ENCODE measurements at places on chromosomes 6 and 20.
A peak's percentile ranks its signal among the peaks of the same experiment; 100 is the strongest.

DNA sequence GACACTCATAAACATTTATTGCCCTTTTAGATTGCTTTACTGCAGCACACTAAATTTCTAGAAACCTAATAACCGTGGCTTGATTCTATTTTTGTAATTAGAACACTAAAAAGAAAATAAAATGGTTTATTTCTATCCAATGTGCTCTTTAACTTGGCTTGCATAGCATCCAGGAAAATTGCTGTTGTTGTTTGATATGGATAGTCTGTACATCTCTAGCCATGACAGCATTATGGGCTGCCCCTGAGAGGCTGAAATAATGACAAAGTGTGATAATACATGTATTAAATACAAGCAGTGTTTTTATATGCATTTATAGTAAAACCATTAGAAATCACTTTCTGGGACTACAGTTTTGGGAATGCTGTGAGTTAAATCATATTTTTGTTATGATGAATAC, 472.5 kb downstream of the EPM2A start:
- DNase-seq, result no peak

- no peak for DNase-seq
These were observed 57.6 kb upstream of the JAG1 start for GRCh38 chr20:10731190-10731965.

- no peak for DNase-seq
These were observed 92.4 kb downstream of the ASXL1 start for GRCh38 chr20:32450484-32451061.

DNA sequence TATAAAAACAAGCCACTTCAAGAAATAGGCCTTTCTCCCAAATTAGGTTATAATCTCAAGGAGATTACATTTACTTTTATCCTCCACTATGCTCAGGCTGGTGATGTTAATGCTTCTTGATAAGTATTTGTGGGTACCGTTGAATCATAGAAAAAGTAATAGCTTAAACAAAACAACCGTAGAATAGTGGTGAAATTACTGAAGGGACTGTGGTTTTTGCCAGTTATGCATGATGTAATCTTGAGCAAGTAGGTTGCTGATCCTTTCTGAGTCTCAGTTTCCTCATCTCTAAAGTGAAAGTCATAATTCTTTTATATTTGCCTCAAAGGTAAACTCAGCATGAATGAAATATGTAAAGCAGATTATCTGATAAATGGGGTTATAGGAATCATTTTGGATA, 187.3 kb upstream of the JAG1 start:
- DNase-seq, result no peak

DNA sequence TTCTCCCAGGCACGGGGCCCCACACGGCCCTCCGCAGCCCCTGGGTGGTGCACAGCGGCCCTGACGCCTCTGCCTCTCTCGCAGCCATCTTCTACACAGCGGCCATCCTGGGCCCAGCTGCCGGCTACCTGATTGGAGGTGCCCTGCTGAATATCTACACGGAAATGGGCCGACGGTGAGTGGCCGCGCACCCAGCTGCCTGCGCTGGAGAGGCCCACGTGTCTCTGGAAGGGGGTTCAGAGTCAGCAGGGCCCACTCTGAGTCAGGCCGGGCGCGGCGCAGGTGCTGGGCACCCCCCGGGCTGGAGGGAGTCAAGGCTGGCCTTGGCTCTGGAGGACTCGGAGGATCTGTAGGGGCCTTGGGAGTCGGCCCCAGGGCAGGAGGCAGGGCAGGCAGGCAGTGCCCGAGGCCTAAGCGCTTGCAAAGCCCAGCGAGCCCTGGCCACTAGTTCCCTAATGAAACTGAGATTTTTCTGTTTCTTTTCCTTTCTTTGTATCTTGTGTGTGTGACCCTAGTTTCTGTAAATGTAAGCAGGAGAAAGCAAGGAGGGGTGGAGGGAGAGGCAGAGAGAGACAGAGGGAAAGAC, 16.4 kb downstream of the SLCO4A1 start:
- no peak for DNase-seq

- no peak for DNase-seq
These were observed 41.7 kb downstream of the TMEM242 start for GRCh38 chr6:157281570-157281969.

DNA sequence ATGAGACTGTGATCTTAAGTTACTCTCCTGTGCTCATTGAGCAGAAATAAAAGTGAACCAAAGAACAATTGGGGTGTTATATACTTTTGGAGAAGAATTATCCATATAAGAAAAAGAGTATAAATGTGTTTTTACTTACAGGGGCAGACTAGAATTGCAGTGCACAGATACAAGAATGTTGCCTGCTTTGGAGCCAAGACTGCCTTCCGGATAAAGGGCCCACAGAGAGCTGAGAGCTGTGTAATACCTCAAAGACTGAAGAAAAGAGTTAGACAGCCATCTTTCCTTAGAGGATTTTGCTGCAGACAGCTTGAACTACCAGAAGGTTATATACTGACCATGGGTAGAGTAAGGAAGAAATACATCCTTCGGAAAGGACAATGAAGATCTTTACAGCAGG, 1235.5 kb upstream of the CITED2 start:
- DNase-seq, result no peak

DNA sequence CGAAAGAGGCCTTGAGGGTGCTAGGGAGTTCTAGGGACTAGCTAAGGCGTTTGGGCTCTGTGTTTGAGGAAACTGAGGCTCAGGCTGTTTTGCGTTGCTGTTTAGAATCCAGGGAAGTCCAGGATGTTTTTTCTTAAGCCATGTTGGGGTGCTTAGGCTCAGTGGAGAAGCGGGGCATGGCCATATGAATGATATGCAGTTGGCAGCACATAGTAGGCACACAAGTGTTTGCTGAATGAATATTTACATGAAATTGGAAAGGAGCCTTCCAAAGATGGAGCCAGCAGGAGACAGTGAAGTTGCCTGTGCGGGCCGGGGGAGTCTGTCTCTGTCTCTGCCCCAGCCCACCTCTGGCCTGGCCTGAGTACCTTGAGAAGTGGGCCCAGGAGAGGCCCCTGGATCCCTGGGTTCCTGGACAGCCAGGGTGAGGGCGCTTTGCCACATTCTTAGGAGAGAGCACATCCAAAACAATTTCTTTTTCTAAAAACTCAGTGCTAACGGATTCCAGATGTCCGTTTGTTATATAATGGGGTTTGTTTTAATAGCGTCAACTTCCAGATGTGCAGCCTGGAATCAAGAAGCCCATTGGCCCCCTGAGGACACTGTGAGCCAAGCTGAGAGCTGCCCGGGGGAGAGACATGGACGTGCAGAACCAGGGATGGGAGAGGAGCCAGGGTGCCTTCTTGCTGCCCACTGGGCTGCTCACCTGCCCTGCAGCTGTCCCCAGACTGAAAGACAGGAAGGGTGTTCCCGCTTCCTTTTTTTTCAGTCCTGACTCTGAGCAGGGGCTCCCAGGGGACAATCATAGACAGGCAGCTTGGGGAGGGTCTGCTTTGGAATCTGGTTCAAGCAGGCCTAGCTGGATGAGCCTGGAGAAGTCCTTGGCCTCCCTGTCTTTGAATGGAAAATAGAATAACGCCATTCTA, 20.1 kb upstream of the EMILIN3 start:
- no peak for DNase-seq

DNA sequence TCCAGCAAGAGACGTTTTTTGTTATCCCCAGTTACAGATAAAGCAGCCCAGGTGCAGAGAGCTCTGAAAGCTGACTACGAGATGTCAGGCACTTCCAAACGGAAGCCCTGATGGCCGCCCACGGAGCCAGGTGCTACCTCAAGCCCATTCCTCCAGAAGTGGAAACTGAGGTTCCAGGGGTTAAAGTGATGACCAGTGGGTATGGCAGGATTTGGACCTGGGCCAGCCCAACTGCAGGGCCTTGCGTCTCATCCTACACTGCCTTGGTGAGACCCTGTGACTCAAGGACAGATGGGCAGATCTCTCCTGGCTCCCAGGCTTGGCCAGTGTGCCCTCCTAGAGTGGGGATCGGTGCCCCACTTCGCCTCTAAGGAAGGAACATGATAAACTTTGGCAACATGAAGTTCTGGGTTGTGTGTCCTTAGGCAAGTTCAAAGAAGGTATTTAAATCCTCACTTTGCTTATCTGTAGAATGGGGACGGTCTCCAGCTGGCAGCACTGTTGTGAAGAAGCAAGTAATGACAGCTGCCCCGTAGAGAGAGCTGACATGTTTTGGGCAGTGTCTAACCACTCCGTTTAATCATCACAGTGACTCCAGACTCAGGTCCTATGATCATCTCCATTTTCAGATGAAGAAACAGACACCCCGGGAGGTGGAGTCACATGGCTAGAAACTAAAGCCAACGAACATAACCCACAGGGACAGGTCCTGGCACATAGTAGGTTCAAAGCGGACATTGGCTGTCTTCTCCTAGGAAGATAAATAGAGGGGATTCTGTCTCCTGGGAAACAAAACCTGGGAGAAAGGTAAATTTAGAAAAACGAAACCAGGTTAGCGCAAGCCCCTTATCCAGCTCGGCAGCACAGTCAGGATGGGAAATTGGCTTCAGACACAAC, 34.4 kb upstream of the CDH22 start:
- no peak for DNase-seq

DNA sequence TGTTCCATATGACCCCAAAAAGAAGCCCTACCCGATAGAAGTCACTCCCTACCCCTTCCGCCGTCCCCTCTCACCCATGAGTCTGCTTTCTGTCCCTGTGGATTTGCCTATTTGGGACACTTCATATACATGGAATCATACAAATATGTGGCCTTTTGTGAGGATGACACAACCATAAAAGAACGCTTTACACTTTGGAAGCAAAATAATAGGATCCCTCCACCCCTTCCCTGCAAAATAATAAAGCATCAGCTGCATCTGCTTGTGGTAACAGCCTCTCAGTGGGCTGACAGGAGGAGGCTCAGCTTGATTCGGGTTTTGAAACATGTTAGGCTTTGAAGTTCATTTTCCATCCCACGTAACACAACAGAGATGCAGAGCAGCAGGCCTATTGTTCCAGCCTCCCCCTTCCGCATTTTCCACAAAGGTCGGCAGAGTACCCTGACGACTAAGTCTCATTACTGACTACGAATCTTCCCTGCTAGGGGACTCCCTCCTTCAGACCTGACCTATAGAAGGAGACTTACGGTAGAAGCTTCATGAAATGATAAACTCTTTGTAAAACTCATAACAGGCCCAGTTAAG, 99.1 kb downstream of the ALDH8A1 start:
- peak; percentile 9 for DNase-seq

GRCh38 chr6:48678390-48678789, 567.4 kb upstream of the PTCHD4 start:
- DNase-seq, result no peak

DNA sequence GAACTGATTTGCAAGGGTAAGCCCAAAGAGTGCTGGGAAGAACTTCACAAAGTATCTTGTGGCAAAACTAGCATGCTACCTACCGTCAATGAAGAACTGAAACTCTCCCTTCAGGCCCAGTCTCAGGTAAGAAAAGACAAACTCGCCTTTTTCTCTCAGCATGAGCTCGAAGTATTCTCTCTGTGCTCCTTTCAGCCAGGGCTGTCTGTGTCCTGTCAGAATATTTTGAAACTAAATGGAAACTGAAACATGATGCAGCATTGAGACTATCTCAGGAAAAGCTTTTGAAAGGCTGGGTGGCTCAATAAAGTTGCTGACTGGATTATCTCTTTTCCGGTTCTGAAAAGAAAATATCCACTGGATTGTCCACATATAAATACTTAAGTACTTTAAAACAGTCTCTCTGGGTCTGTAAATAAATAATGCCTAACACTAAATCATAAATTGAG, 696 bp downstream of the CALHM5 start:
- DNase-seq, result no peak

GRCh38 chr6:105920071-105920470, 166.1 kb upstream of the PRDM1 start:
- DNase-seq, result no peak

- no peak for DNase-seq
These were observed 485.8 kb upstream of the CITED2 start for GRCh38 chr6:139860203-139860602.

DNA sequence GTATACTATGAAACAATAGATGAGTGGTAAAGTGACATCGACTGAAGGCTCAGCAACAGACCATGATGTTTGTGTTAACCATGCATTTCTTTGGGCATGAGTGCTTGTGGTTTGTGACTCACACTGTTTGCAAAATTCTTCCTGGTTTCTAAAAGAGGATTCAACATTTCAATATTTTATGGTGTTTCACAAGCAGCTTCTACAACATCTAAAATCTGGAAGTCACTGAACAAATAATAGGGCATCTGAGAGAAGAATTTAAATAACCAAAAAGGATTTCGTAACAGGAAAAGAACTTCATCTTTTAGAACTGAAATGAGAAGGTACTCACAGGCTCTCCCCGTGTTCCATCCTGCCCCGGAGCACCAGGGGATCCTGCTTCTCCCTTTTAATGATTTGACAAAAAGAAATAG, 146.2 kb downstream of the COL21A1 start:
- DNase-seq, result no peak

DNA sequence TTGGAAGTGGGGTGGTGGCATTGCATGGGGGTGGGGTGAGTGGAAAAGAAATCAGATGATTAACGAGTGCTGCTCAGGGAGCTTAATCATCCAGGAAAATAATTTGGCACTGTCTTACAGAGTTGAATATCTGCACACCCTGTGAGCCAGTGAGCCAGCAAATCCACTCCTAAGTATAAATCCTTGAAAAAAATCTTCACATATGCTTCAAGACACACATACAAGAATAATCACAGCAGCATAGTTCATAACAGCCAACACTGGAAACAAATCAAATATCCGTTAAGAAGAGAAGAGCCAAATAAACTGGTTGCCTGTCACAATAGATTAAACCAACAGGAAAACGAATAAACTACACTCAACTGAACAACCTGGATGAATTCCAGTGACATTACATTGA, 62.8 kb downstream of the SAMD3 start:
- no peak for DNase-seq

GRCh38 chr20:59405226-59406200, 105.1 kb downstream of the EDN3 start:
- no peak for DNase-seq

- DNase-seq, result no peak
These were observed 3.9 kb upstream of the MICB start for GRCh38 chr6:31493875-31494694.

- peak; percentile 25 for DNase-seq
These were observed 230.1 kb upstream of the MOCS1 start for GRCh38 chr6:40164345-40164755.

DNA sequence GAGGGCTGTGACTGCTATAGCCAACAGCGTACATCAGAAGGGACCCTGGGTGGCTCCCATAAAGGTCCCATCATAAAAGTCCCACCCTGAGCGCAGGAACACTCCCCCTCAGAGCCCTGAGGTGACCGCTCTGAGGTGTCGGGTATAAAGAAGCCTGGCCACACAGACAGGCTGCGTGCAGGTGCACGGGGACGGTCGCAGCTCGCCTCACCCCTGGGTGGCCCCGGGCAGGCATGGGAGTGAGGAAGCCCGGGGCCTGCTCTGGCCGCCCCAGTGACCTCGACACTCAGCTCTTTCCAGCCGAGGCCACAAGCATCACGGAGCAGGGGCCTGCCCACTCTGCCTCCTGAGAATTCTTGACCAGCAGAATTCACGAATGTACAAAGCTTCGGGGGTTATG, 14.4 kb upstream of the RNASET2 start:
- no peak for DNase-seq

GRCh38 chr20:44020406-44021148, 105.9 kb downstream of the TOX2 start:
- peak; percentile 20 for DNase-seq

GRCh38 chr20:34200023-34200422, 41.2 kb upstream of the ASIP start:
- DNase-seq, result no peak

GRCh38 chr6:152401978-152402377, 235.2 kb downstream of the SYNE1 start:
- no peak for DNase-seq

Measured in iPS DF 6.9 (cell line).